DND-41 (cell line): ENCODE measurements at places on chromosomes 5 and 9.

DNA sequence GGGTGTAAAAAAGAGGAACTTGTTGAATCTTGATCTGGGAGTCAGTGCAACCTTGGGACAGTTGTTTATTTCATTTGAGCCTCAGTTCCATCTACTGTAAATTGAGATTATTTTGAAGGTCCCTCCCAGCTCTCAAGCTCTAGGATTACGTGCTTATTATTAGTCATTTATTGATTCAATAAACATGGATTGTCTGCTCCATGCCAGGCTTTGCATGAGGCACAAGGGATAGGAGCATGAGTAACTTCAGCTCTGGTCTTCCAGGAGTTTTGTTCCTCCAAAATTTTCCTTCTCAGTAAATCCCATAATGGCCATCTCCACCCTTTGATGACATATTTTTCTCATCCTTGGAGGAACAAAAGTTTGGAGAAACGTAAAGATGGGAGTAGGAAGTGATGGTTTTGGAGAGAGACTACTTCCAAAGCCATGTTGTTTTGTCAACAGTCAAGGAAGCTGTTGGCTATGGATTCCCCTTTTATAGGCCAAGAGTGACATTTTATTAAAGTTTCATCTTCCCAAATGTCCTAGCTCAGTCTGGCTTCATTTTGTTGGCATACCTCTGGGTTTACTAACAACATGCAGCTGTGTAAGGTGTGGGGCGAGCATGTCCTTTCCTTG lies 244.6 kb downstream of the DMRT2 start:
- H3K27ac ChIP-seq = no peak overlapping the region
- no peak overlapping the region for H3K4me3 ChIP-seq
- H3K36me3 ChIP-seq = no peaks in the 10 kb centered on the region
- no peak for DNase-seq
- H3K4me1 ChIP-seq = no peaks in the 10 kb centered on the region

DNA sequence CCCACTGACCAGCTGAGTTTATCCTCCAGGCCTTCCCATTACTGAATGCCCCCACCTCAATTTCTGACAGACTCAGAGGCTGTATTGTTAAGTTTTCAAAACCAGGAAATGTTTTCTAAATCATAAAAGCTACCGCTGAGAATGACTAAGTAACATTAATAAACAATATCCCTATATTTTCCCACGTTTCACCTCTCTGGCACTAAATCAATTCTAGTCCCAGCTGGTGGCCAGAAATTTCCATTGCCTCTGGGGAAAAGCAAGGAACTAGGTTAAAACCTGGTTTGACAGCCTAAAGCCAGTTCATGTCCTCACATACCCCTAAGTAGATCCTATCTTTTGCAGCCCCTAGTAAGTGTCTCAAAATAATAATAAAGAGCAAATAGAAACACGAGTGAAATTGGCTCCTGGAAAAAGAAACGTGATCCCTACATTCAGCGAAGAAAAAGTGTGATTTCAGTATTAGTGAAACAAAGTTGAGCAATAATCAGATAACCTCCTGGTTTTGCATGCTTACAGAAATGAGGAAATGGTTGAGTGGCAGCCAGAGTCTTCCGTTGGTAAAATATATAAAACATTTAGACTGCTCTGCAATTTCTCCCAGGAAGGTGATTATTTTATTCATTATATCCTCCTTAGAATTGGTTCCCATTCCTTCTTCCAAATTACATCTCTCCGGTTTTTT lies 110.9 kb downstream of the ESM1 start:
- H3K27ac ChIP-seq = no peak overlapping the region
- no peak for DNase-seq
- no peaks in the 10 kb centered on the region for H3K4me1 ChIP-seq
- H3K4me3 ChIP-seq = no peak overlapping the region
- peaks cover 35% of the 10 kb centered on the region for H3K27me3 ChIP-seq

- no peaks in the 10 kb centered on the region for H3K27me3 ChIP-seq
- no peaks in the 10 kb centered on the region for H3K4me1 ChIP-seq
- no peak overlapping the region for H3K4me3 ChIP-seq
- no peak overlapping the region for H3K27ac ChIP-seq
- DNase-seq = no peak
- H3K36me3 ChIP-seq = no peaks in the 10 kb centered on the region
Observed at GRCh38 chr9:93920131-93920800, 34.9 kb downstream of the BARX1 start.

DNA sequence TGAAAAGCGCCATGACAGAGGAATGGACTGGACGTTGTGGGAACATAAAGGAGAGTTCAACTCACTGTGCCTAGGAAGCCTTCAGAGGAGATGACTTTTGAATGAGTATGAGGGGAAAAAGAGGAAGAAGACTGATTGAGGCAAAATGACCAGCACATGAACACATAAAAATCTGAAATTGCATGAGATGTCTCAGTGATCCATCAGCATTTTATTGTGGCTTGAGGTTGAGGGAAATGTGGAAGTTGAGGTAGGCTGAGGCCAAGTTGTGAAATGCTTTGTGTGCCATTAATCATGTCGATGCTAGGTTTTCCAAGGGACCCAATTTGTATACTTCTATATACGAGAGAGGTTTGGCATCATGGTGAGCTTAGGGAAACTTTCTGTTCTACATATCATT lies 140.9 kb upstream of the TLX3 start:
- H3K27me3 ChIP-seq = no peaks in the 10 kb centered on the region
- H3K4me1 ChIP-seq = no peaks in the 10 kb centered on the region
- no peak overlapping the region for H3K4me3 ChIP-seq
- no peaks in the 10 kb centered on the region for H3K36me3 ChIP-seq
- H3K27ac ChIP-seq = no peak overlapping the region
- DNase-seq = no peak

GRCh38 chr5:27144456-27144855 lies 106.1 kb upstream of the CDH9 start:
- H3K36me3 ChIP-seq = no peaks in the 10 kb centered on the region
- H3K4me1 ChIP-seq = no peaks in the 10 kb centered on the region
- no peaks in the 10 kb centered on the region for H3K27me3 ChIP-seq
- H3K4me3 ChIP-seq = no peak overlapping the region

DNA sequence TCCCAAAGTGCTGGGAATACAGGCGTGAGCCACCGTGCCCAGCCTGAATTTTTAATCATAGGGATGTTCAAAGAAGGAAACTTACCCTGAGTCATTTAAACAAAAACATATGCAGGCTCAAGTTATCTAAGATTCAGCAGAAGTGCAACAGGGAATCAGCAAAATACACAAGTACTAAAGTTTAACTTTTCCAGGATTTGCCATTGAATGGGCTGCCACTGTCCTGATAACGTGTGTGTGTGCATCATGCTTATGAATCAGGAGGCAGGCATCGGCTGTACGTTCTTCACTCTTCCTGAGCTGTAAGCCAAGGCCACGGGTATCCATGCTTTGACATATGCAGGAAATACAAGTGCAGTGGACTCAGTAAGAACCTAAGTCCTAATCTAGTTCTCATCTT lies 48.8 kb upstream of the FST start:
- H3K27me3 ChIP-seq = peaks cover 5% of the 10 kb centered on the region
- H3K36me3 ChIP-seq = no peaks in the 10 kb centered on the region
- no peaks in the 10 kb centered on the region for H3K4me1 ChIP-seq
- DNase-seq = no peak
- no peak overlapping the region for H3K4me3 ChIP-seq
- no peak overlapping the region for H3K27ac ChIP-seq
